ENCODE measurements at places on chromosomes 2 and 18.

DNA sequence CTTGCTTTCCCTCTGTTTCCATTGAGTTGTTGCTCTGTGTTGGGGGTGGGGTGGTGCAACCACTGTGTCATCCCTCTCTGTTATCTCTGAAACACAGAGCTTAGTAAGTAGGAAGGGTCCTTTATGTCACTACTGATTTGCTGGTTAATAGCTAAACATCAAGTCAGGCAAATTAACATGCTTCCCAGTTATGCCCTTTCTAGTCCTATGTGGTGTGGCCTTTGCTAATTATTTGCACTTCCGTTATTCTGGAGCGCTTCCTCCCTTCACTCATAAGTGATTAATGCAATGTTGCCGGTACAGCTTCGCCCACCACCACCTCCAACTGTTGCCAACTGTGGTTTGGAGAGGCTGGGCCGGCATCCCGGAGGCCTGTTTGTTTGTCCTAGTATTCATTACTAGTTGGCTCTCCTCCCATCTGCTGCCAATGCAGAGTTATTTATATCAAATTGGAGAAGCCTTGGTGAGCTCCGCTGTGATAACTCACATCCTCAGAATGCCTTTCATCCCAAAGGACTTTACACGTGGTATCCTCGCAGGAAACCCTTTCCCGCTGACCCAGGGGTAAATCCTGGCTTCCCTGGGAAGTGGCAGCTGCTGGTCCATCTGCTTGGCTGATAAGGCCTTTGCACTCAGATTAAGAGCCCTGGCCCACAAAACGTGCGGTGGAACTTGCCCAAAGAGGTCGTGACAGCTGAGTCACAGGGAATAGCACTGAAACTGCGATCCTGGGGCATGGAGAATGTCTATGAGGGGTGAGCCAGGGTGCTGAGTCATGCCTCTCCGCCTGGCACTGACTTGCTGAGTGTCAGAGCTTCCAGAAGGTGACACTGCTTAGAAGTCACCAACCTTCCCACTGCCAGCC is 72.0 kb upstream of the ZCCHC2 start:
- no peak for DNase-seq

GRCh38 chr18:35998967-35999366 is 26.5 kb downstream of the RMP24 start:
- no peak for DNase-seq

GRCh38 chr2:231068525-231069222 is 12.0 kb downstream of the PSMD1 start:
- DNase-seq = no peak

DNA sequence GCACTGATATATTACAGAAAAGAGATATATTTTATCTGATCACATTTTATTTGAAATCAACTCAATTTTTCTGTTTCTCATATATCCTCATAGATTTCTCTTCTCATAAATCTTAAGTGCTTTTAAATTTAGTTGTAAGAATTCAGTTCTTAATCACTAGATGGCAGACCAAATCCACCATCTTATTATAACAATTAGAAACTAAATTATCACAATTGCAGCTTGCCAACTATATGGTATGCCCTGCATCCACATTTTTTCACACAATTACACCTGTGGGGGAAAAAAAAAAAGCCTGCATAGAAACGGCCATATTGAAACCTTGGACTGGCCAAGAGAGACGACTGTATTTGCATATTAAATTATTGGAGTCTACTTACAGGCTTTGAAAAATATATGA is 64.4 kb downstream of the COL5A2 start:
- no peak for DNase-seq

DNA sequence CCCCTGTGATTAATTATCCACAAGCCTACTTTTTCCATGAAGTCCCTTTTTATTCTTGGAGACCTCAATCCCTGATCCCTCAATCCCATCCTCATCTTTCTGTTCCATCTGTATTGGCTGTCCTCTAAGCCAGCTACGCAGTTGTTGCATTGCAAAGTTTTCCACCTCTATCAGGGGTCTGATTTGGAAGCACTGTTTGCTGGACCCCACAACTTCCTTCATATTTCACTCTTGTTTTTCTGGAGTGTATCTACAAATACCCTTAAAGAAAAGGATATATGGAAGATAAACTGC is 22.4 kb downstream of the FN1 start:
- DNase-seq = no peak

- no peak for DNase-seq
Observed at GRCh38 chr2:188601927-188602326, 310.3 kb downstream of the GULP1 start.

DNA sequence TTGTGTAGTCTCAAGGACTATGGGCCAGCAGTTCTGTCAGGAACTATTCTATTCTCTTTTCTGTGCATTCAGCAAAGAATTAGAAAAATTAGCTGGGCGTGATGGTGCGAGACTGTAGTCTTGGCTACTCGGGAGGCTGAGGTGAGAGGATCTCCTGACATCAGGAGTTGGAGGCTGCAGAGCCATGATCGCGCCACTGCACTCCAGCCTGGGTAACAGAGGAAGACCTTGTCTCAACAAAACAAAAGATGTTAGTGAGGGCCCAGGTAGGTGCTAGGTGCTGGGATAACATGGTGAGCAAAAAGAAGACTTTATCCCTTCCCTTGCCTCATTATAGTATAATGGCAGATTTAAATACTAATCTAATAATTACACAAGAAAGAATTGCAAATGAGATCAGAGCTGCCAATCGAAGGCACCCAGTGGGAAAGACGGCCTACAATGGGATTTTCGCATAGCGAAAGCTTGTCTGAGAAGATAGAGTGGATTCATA is 447 bp upstream of the MRPL19 start:
- no peak for DNase-seq

DNA sequence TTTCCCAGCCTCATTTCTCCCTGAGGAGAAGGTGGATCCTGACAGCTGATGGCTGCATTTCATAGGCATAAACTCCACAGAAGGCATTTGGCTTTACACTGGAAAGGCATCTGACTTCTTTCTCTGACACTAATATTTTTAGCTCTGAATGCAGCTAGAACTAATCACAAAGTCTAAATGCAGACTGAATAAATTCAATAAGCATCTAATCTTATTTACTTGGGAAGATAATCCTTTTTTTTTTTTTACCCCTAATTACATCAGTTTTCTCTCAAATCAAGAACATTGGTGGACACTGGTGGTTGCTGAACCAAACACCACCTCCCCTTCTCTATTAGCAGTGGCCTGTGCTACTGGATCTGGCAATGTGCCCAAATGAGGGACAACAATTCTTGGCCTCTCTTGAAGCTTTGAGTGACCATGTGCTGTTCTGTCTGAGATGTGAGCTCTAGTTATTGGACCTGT is 50.9 kb upstream of the CD226 start:
- no peak for DNase-seq

- DNase-seq = no peak
Observed at GRCh38 chr2:20018601-20019152, 6.2 kb upstream of the MATN3 start.

GRCh38 chr18:10851824-10852319 is 297.5 kb downstream of the PIEZO2 start:
- DNase-seq = no peak

- DNase-seq = no peak
Observed at GRCh38 chr2:238154570-238154969, 4.2 kb upstream of the ERFE start.

- no peak for DNase-seq
Observed at GRCh38 chr2:159891917-159892730, 94.1 kb upstream of the CD302 start.

- no peak for DNase-seq
Observed at GRCh38 chr2:16525265-16525887, 140.3 kb downstream of the CYRIA start.

DNA sequence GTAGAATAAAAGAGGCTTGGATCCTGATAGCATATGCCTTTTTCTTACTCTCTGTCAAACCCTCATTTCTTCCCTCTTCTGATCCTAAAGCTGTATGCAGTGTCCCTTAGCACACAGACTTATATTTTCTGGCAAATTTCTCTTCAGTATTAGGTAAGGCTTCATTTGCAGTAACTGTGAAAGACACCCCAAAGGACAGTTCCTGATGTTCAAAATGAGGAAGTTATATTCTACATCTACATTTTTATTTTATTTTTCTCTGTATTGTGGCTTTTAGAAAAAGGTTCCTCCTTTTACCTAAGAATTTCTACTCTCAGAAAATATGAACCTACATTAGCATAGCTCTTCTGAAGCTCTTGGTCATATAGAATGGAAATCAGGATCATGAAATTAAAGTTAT is 261.7 kb downstream of the PDE11A start:
- DNase-seq = no peak

DNA sequence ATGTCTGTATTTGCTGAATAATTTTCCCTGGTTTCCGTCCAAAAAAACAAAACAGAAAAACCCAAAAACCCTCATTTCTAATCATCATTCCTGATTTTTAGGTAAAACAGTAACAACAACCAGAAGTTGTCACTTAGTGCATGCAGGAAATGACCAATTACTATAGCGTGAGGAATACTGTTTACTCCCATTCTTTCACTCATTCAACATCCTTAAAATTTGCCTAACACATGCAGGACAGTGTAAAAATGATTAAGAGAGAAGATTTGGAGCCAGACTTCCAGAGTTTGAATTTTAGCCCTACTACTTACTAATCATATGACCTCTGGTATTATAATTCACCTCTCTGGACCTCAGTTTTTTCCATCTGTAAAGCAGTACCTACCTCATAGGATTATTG is 83.1 kb downstream of the FIGN start:
- no peak for DNase-seq

DNA sequence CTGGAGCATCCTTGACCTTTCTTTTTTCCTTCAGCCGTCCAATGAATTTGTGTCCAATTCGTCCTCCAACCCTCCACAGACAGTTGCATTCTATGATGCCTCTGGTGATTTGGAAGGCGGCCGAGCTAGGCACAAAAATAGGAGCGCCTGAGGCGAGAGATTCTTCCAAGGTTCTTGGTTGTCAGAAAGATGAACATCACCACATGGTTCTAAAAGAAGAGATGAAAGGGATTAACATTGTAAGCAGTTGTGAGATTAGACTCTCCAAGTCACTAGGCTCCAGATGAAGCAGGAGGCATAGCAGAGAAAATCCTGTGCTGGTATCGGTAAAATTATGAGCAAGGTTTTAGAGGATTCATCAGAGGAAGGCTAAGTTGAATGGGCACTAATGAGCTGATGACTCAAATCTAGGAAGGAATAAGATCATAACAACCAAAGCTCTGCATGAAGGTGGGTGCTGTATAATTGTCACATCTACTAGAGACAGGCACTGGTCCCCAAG is 75.4 kb upstream of the MAP4K3 start:
- no peak for DNase-seq
